ENCODE measurements at places on chromosomes 1 and 21. TPM values are rescaled to one million over a fixed set of nuclear protein-coding genes. Genes with fewer than 3 reads are reported as not detected.

AZIN2 gene
- total RNA-seq: 2.2 TPM

CELA3B gene
- not detected for total RNA-seq

CACHD1 gene
- total RNA-seq: 6.6 TPM

AQP10 gene
- total RNA-seq: not detected

C1QC gene
- not detected for total RNA-seq

CNR2 gene
- total RNA-seq: not detected

CD101 gene
- total RNA-seq: 0.36 TPM

UMODL1 gene
- total RNA-seq: not detected

DMRTA2 gene
- total RNA-seq: not detected

PRMT2 gene
- 101 TPM for total RNA-seq

SPRR2A gene
- not detected for total RNA-seq

DNA sequence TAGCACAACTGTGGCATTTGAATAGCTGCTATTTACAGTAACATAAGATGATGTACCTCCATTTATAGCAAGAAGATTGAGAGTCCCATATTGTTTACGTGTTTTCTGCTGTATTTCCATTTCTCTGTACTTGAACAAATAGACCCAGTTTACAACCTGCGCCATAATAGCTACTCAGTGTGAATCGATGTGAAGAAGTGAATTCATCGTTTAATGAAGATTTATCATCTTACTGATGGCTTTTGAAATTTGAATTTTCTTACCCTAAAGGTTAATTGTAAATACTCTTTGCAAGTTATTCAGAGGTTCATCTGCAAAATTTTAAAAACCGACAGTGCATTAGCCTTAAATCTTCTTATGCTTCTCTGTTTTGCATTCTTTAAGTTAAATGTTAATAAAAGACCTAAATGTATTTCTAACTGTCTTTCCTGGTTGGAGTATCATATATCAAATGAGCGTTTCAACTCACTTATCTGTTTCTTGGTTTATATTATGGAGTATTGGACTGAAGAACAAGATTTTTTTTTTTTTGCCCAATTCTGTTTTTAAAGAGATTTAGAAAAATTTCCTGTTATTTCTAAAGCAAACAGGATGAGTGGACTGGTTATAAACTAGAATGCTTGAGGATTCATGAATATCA is 2.2 kb downstream of the MACO1 start:
- H3K4me1 ChIP-seq: peaks cover 33% of the 10 kb centered on the region
- H3K27me3 ChIP-seq: no peaks in the 10 kb centered on the region
- H3K27ac ChIP-seq: no peak overlapping the region

DNA sequence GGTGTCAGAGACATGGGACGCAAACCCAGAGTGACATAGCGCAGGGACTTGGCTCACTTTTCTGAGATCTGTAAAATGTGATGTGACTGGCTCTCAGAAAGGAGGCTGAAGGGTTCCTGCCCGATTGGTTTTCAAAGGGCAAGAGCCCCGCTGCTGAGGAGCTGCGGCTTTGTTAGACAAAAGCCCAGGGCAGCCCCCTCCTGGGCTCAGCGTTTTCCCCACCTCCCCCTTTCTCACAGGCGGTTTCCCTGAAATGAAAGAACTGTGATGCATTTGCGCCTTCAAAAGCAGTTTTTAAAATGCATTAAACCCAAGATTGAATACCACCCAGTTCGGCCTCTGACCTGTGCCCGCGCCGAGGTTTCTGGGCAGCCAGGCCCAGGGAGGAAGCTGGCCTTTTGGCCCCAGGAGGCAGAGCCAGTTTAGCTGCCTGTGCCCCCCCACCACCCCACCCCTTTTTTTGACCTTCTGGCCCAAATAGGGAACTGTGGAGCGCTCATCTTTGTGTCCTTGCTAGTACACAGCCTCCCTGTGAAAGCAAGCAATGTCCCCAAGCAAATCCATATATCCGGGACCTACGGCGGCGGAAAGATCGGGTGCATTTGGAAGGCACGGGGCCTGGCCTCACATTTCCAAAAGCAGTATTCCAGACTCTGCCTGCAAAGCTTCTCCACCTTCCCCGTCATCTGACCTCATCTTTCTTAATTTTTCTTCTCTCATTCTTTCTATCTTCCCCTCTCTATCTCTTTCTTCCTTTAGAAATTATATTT is 28.6 kb downstream of the CD247 start:
- no peak overlapping the region for H3K4me3 ChIP-seq
- H3K4me1 ChIP-seq: no peaks in the 10 kb centered on the region
- DNase-seq: no peak
- H3K27ac ChIP-seq: no peak overlapping the region
- H3K27me3 ChIP-seq: peaks cover 22% of the 10 kb centered on the region

DNA sequence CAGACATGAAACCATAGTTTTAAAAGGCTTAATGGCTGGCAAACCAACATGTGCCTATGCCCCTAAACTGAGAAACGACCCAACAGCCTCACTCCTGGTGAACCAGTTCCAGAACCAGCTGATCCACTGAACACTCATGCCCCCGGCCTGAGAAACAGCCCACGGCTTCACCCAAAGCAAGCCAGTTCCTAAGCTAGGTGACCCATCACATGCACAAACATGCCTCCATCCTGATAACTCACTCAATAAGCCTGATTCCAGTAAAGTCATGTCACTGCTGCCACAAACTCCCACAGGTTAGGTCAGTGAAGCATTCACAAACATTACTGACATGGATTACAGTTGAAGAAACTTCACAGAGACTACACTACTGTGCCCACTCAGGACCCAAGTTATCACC is 161.6 kb downstream of the USH2A start:
- H3K27me3 ChIP-seq: 0 out of 2 replicates have a peak, but pooled peaks cover 4% of the 10 kb centered on the region
- H3K4me3 ChIP-seq: no peak overlapping the region
- H3K36me3 ChIP-seq: no peaks in the 10 kb centered on the region
- no peak overlapping the region for H3K27ac ChIP-seq
- DNase-seq: no peak
- H3K4me1 ChIP-seq: no peaks in the 10 kb centered on the region

- H3K4me3 ChIP-seq: no peak overlapping the region
- no peaks in the 10 kb centered on the region for H3K4me1 ChIP-seq
- no peak for DNase-seq
- H3K27ac ChIP-seq: no peak overlapping the region
- peaks cover 94% of the 10 kb centered on the region for H3K27me3 ChIP-seq
- H3K36me3 ChIP-seq: no peaks in the 10 kb centered on the region
These were observed 74.0 kb upstream of the CTTNBP2NL start for GRCh38 chr1:112322018-112322417.

DNA sequence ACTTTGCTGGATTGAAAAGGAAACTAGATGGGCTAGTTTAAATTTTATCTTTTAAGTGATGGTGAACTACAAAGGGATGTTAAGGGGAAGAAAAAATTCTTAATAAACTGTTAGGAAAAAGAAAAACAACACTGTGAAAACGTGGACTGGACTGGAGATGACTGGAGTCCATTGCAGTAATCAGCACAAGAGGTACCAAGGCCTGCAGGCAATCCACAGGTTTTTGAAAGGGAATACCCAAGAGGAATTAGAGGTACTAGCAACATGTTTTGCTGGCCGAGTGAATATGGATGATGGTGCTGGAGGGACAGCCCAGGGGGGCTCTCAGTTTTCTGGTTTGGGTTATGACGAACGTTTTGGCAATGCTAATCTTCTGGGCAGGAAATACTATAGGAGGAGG is 39.0 kb upstream of the SLC30A10 start:
- no peaks in the 10 kb centered on the region for H3K27me3 ChIP-seq
- no peaks in the 10 kb centered on the region for H3K4me1 ChIP-seq

GRCh38 chr1:34406833-34407539 is 230.3 kb downstream of the C1orf94 start:
- no peak overlapping the region for H3K27ac ChIP-seq
- DNase-seq: peak; percentile 8
- no peaks in the 10 kb centered on the region for H3K4me1 ChIP-seq
- no peak overlapping the region for H3K4me3 ChIP-seq
- peaks cover 6% of the 10 kb centered on the region for H3K27me3 ChIP-seq
- no peaks in the 10 kb centered on the region for H3K36me3 ChIP-seq

GRCh38 chr1:108699375-108700332 is 7.5 kb downstream of the PRPF38B start:
- no peaks in the 10 kb centered on the region for H3K27me3 ChIP-seq
- peaks cover 68% of the 10 kb centered on the region for H3K36me3 ChIP-seq
- H3K27ac ChIP-seq: no peak overlapping the region

DNA sequence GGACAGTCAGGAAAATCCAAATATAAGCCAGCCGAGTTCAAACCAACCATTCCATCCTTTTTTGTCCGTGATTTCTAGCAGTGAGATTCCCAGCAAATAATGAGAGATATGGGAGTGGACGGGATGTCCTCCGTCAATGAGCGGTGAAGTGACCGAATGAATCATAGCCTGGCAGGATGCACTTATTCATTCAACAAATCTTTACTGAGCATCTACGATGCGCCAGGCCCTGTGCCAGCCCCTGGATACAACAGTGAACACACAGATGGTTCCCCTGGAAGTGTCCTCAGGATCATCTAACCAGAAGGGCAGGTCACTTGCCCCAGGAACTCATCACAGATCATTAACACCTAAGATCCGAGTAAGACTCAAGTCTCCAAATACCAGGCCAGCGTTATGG is 8.2 kb upstream of the PLEKHA6 start:
- H3K27me3 ChIP-seq: no peaks in the 10 kb centered on the region
- peaks cover 21% of the 10 kb centered on the region for H3K4me1 ChIP-seq
- DNase-seq: peak; percentile 65
- no peak overlapping the region for H3K4me3 ChIP-seq

DNA sequence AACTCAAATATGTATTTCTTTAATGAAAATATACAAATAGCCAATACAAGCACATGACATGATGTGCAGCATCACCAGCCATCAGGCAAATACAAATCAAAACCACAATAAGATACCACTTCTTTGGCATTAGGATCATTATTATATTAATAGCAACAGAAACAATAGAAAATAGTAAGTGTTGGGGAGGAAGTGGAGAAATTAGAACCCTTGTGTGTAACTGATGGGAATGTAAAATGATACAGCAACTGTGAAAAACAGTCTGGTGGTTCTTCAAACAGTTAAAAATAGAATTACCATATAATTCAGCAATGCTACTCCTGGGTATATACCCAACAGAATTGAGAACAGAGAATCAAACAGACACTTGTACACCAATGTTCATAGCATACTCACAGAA is 40.8 kb upstream of the FCER1A start:
- no peaks in the 10 kb centered on the region for H3K36me3 ChIP-seq
- H3K27me3 ChIP-seq: peaks cover 56% of the 10 kb centered on the region
- DNase-seq: no peak
- no peaks in the 10 kb centered on the region for H3K4me1 ChIP-seq
- H3K4me3 ChIP-seq: no peak overlapping the region

- H3K4me3 ChIP-seq: no peak overlapping the region
- no peak overlapping the region for H3K27ac ChIP-seq
- H3K4me1 ChIP-seq: no peaks in the 10 kb centered on the region
These were observed 74.6 kb downstream of the DMRTA2 start for GRCh38 chr1:50348449-50349241.

DNA sequence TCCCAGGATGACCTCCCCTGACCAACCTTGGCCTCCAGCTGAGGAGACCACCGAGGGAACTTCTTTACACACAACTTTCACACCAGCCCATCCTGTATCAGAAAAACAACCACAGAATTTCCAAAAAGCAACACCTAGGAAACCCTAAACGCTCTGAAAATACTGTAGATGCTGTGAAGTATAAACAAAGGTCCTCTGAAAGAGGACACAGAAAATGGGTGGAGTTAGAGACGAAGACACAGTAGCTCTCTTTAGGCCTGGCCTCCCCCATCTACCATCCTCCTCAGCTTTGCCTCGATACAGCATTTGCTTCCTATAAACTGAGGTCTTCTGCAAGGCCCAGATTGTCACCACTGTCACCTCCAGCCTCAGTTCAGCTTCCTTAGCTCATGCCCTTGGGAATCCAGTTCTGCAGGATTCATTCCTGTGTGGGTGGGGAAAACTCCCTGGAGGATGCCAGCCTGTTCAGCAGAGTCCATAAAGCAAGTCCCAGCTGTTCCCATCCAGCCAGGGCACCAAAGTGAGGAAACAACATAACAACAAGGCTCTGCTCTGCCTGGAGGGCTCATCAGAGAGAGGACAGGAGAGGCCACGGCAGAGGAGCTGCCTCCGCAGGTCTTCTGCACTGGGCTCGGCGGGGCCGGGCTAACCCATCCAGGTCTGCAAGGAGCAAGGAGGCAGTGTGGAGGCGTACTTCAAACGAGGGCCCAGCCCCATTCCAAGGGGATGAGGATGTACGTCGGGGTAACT is 15.0 kb downstream of the PIK3C2B start:
- peak; percentile 75 for DNase-seq
- no peak overlapping the region for H3K4me3 ChIP-seq

DNA sequence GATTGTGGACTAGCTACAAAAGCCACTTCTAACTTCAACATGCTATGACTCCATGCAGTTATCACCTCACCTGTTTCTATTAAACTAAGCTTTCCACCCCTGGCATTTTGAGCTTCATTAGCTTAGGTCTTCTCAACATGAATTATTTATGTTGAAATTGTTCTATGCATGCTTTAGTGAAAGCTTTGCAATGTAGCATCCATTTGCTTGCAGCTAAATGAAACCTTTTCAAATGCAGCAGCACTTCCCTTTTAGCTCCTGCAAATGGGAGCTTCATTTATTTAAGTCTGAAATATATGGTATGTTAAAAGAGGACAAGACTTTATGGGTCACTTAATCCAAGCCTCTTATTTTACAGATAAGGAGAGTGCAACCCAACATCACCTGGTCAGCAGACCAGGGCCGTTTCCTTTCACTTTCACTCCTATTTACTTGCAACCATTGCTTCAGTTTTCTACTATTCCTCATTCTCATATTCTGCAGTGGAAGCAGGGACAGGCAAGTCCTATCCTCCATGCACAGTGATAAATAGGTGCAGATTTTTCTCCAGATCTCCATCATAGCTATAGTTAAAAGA is 56.4 kb upstream of the SAMSN1 start:
- H3K4me3 ChIP-seq: peak overlapping the region; percentile 40
- no peaks in the 10 kb centered on the region for H3K36me3 ChIP-seq
- H3K27ac ChIP-seq: no peak overlapping the region
- H3K27me3 ChIP-seq: no peaks in the 10 kb centered on the region
- H3K4me1 ChIP-seq: peaks cover 14% of the 10 kb centered on the region

All from PC-3 (cell line).